ENCODE measurements at places on chromosomes 7 and 10.

DNA sequence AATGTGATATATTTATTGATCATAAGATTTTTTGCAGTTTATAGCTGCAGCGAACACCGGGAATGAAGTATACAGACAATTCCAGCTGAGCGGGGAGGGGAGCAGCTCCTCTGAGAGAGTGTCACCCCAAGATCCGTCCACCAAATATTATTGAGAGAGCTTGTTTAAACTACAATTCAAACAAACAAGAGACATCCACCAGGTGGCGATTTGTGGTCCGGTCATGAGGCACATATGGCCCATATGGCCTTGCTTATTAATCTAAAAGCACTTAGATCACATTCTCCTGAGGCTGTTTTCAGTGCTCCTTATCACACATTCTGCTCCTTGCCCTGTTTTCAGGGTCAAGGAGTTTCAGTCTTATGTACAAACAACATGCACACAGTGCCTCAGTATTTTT, 83.1 kb downstream of the THSD7A start:
- no peak for DNase-seq

- peak; percentile 62 for DNase-seq
Observed at GRCh38 chr10:101569622-101570427, 18.2 kb downstream of the POLL start.

DNA sequence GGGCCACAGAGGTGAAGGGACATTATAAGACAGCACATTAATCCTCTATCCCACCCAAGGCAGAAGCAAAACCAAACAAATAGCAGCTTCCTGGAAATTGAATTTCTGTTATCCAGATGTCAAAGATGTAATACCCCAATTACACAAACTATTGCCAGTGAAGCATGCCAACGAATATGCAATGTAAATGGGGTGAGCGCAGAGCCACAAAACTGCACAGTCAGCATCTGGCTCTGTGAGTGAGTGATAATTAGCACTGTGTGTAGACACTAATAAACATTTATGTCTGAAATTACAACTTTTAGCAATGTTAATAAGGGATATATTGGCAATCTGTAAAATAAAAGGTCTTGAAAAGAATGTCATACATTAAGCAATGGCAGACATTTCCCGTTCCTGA, 3.2 kb downstream of the BEND7 start:
- no peak for DNase-seq

DNA sequence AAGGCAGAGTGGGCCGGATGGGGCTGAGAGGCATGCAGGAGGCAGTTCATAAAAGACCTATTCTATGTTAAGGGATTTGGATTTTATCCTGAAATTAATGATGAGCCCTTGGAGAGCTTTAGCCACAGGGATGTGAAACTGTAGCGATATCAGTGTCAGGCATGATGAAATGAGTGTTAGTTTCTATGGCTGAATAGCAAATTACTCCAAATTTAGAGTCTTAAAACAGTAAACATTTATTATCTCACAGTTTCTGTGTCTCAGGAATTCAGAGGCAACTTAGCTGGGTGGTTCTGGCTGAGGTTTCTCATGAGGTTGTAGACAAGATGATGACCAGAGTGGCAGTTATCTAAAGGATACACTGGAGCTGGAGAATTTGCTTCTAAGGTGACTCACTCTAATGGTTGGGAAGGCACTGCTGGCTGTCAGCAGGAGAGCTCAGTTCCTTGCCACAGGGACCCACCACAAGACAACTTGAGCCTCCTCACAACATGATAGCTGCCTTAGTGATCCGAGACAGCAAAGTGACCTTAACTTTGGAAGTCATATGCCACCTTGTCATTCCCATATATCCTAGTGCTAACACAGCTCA, 36.7 kb upstream of the SFTPD start:
- no peak for DNase-seq

DNA sequence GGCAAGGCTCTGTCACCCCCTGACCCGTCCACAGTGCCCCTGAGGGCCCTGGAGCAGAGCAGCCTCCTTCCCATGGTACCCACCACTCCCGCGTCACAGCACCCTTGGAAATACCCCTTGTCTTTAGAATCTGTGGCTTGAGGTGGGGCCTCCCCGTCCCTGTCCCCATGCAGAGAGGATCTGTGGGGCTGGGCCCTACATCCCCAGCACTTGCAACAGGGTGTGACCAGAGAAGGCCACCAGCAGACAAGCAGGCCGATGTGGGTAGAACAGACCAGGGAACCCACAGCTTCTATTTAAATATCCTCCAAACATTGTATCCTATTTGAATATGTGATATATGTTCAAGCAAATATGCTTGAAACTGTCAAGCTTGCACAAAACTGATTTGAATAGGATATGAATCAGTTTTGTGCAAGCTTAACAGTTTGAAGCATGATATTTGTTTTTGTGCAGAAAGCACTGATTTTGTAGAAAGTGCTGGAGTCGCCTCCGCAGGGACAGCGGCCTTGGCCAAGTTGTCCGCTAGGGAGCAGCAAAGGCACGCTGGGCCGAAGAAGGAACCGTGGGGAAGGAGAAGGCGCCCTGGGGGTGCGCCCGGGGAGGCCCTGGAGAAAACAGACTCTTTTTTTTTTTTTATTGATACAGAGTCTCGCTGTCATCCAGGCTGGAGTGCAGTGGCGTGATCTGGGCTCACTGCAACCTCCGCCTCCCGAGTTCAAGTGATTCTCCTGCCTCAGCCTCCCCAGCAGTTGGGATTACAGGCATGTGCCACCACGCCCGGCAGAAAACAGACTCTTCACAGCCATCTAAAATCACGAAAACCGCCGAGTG, 2.2 kb downstream of the CFAP46 start:
- peak; percentile 45 for DNase-seq

- DNase-seq = no peak
Observed at GRCh38 chr10:86305521-86305920, 61.1 kb downstream of the GRID1 start.

- DNase-seq = no peak
Observed at GRCh38 chr10:50882540-50882983, 2.9 kb downstream of the A1CF start.

- DNase-seq = no peak
Observed at GRCh38 chr10:48973065-48973464, 33.4 kb upstream of the LRRC18 start.

DNA sequence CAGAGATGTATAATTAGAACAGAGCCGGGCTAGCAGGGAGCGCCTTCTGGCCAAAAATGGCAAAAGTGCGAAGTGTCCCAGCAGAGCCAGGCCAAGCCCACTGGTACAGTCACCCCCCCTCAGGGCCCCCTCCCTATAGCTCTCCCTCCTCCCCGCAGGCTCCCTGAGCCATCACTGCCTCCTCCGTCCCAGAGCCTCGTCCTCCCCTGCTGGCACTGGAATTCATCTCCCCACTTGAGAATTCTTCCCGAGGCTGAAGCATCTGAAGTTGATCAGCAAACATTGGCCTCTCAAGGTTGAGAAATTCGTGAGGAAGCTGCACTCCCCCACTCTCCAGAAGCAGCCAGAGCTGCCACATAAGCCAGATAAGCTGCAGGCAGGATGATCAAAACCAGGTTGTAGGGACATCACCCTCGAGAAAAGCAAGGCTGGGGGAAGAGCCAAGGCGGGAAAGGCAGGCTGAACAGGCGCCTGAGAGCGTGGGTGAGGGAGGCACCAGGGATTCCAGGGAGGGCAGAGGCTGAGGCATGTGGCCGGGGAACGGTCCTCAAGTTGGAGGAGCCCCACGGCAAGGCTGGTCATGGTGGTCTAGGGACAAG, 23.4 kb downstream of the CAMK2G start:
- DNase-seq = peak; percentile 97

DNA sequence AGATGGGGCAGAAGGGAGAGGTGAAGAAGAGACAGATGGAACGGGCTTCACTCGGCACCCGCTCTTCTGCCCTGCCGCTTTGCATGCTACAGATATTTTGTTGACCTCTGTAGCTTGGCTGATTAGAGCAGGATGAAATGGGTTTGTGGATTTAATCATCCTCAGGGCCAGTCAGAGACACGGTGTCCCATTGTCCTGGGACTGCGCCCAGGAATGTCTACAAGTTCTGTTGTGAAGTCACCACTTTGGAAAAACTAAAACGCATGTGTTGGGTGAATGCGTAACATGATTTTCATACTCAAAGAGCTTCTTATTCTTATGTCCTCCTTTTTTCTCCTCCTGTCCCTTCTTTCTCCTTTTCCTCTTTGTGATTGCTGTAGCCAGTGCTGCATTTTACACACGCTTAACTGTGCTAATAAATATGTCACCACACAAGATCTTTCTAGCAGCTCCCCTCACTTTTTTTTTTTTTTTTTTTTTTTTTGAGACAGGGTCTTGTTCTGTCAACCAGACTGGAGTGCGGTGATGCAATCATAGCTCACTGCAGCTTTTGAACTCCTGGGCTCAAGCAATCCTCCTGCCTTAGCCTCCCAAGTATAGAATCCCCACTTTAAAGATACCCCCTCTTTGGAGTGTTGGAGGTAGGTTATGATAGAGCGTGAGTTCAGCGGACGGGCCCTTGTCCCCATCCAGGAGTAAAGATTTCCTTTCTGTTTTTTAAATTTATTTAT, 3.4 kb downstream of the CPA4 start:
- DNase-seq = no peak

DNA sequence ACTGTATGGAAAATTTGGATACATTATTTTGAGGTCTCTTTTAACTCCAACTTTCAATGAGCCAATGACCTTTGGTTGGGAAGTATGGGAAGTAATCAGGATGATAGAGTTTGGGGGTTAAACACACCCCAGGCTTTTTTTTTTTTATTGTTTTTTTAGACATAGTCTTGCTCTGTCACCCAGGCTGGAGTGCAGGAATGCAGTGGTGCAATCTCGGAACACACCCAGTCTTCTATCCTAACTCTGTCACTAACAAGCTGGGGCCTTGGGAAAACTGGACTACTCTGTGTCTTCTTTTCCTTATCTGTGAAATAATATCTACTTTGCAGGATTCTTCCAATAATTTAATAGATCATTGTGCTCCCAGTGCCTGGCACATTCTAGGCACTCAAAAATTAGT, 37.6 kb upstream of the AGBL3 start:
- no peak for DNase-seq

DNA sequence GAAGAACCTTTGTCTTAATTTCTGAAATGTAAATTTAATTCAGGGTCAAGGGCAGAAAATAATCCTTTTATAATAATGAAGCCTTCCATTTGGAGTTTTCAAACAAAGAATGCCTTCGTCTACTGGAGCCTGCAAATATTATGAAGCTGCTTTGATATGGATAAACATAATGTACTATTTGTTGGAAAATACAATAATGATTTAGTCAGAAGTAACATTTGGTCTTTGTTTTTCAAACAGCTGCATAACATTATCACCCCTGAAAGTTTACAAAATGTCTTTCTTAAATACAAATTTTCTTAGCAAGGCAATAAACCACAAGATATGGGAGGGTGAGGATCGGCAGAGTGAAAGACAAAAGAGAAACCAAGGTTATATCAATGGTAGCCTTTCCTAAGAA, 41.5 kb downstream of the TMEM26 start:
- no peak for DNase-seq

DNA sequence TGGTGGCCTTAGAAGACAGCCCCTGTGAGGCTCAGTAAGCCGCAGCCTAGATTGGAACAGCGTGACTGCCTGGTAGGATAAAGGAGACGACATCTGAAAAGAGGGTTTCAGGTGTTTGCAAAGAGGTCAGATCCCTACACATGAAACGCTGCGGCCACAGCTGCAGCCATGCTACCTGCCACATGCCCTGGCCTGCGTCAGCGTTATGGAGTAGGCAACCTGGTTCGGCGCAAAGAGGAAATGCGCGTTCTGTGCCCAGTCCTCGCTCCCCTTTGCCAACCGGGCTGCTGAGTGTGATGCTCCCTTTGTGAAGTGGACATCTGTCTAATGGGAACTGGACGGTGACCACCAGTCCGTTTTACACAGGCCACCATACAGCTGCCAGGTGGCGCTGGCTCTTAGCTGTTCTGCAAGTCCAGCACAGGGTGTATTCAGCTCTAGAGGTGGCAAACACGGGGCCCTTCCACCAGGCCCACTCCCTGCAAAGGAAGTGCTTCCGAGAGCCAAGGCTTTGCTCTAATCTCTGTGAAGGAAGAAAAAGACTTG, 160.3 kb downstream of the CELF2 start:
- no peak for DNase-seq

DNA sequence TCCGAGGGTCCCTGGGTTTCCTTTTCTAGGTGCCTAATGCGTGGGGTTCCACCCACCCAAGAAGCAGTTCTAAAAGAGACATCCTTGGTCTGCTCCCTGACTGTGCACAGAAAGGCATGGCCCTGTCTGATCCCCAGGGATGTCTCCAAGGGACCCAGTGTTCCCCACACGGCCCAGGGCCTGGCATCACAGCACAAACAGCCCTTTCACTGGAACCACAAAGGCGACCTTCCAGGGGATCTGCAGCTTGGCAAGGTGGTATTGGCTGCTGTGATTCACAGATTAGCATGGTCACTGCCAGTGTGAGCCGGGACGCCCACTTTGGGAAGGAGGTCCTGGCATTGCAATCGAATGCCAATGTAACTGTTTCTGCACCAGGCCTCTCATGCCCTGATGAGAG, 6.4 kb downstream of the KCNMA1 start:
- DNase-seq = no peak

- no peak for DNase-seq
Observed at GRCh38 chr7:68744036-68744435, 854.2 kb upstream of the AUTS2 start.

DNA sequence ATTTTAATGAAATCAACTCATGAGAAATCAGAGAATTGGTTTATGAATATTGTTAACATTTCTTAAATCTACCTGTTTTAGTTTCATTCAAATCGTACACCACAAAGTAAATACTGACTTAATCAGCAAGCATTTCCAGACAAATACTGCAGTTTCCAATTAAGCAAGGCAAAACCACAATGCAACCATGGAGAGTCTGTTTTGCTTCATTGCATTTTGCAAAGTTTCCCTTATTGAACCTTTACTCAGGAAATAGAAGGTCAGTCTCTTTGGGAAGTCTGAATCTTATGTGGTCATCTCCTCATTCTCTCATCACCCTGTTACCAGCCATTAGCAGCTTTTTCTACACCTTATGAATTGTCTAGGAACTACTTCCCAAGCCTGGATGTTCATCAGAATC, 400.5 kb downstream of the IPMK start:
- no peak for DNase-seq

GRCh38 chr7:151239837-151240459, 7.7 kb downstream of the CHPF2 start:
- DNase-seq = no peak

- DNase-seq = no peak
Observed at GRCh38 chr10:34759837-34760215, 55.3 kb downstream of the PARD3 start.

DNA sequence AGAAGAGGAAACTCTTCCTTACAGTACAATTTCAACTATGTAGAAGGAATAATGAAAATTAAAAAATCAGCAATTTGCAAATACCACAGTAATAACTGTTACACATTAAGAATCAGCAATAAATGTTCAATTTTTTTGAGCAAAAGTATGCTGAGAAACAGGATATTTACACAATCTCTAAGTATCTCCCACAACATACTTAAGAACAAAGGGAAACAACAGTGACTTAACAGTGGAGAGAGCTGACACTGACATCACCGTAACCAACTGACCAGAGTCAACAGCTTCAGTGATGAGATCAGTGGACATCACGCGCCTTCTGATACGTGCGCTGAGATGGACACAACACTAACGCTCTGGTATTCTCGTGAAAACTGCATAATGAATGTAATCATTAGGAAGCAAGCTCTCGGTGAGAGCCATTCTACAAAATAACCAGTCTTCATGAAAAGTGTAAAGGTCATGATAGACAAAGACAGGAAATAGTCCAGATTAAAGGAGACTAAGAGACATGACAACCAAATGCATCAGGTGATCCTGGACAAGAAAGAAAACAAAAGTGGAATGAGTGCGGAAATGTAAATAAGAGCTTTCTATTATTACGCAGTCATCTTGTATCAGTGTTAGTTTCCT, 82.6 kb downstream of the PIP4K2A start:
- no peak for DNase-seq

All from fibroblast of upper back skin (primary cell).